ENCODE measurements at places on chromosomes 5 and 9.

- DNase-seq: no peak
These were observed 39.5 kb upstream of the GLRX start for GRCh38 chr5:95861864-95862561.

GRCh38 chr5:1182633-1183423, 18.6 kb upstream of the SLC6A19 start:
- DNase-seq: no peak

DNA sequence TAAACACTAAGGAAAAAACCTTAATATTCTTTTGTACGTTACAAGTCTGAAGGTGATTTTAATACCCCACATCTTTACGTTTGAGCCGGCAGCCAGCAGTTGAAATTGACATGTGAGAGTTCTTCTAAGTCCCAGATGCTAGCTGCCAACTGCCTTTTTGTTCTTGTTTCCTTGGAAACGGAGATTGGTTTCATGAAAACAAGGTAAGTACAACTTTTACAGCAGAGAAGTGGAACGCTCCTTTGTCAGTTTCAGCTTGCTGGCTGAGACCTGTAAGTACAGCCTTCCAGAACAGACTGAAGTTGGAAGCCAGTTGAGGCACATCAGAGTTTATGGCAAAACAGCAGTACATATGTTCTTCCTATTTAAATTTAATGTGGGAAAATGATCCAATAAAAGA, 1018.4 kb upstream of the ARRDC3 start:
- no peak for DNase-seq

DNA sequence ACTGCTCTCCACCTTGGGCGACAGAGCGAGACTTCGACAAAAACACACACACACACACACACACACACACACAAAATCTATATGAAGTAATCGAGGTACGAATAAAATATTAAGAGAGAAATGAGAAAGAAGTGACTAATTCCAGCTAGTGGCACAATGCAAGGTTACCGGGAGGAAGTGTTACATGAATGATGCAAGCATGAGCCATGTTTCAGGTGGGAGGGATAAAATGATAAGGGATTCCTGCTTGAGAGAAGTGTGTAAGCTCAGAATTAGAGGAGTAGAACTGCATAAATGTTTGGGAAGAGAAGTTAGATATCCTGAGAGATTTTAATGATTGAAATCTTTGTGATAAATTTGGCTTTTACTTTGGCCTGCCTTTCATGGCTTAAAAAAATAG, 18.8 kb downstream of the HAPLN1 start:
- DNase-seq: no peak

DNA sequence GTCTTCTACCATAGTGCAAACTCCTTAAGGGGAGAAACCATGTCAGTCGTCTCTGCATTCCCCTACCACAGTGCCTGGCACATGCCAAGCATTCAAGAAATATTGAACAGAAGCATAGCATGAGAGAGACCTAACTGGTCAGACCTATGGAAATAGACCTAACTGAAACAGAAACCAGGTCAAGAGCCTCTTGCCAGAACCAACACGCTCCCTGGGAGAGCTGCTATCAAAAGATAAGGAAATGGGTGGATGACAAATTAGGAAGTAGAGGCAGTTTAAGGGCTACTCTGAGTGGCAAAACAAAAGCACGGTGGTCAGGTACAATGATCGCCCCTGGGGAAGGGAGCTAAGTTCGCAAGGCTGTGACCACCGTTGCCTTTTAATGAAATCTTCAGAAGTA, 66.0 kb upstream of the SMIM15 start:
- no peak for DNase-seq

GRCh38 chr9:135448663-135449100, 30.9 kb upstream of the PPP1R26 start:
- no peak for DNase-seq

- no peak for DNase-seq
These were observed 337.8 kb downstream of the PTPRD start for GRCh38 chr9:10274988-10275387.

DNA sequence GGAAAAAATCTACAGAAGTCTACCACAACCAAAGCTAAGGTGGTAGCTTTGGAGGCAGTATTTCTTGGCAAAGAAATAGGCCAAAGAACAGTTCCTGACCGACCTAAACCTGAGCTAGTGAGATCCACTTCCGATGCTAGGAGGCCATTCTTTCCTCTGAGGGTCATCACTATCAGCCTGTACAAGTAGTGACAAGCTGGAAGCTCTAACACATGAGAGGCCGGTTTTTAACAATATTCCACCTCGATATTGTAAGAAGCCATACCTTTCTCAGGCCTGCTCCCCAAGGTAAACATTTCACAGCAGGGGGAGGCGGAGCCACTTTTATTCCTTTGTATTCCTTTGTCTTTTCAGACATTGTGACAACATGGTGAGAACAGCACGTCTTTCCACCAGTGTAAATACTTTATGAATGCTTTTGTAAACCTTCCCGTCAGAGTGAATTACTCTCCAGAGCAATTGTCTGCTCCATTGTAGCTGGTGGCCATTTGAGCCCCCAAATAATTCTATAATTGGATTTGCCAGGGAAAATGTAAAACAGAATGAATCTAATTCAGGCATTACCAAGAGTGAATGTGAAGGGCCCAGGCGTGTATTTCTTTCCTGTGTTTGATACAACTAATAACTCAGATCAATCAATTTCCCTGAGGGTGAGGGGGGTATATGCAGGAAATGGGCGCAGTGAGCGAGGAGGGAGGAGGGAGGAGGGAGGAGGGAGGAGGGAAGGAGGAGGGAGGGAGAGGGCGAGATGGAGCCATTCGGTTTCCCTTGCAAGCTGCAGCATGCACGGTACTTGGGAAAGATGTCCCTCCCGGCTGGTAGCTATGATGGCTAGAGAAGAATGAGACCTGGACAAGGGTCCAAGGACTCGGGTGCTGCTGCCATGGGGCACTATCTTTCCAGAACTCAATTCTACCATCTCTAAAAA, 166.6 kb downstream of the CDK5RAP2 start:
- DNase-seq: no peak

- DNase-seq: no peak
These were observed 85.2 kb upstream of the ADAMTS2 start for GRCh38 chr5:179430193-179431175.

- no peak for DNase-seq
These were observed 296.7 kb downstream of the CSNK1G3 start for GRCh38 chr5:123808461-123809380.

DNA sequence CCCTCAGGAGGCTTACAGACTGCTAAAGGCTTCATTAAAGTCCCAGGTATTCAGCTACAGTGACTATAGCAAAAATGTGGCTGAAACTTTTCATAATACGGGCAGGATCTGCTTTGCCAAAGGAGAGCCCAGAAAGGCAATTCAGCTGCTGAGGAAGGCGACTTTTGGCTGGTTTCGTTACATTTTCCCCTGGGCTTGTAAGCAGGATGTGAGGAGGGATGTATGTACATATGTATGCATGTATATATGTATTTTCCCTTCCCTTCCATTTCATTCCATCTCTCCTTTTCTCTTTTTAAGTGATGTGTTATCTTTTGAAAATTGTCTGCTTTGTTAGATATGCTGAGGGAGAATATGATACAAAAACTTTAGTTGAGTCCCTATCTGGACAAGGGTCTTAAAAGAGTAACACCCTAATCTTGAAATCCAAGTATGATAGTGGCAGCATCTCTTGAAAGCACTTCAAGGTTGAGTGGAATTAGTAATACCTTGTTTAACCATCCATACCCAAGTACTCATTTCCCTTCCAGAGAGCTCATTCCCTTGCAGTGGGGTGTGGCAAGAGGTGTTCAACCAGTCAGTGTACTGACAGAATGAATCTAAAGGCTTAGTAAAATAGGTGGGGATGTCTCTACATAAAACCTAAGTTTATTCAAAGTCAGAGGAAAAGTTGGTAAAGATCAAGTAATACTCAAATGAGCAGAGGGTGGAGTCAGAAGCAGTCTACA, 28.7 kb downstream of the RAD1 start:
- no peak for DNase-seq

DNA sequence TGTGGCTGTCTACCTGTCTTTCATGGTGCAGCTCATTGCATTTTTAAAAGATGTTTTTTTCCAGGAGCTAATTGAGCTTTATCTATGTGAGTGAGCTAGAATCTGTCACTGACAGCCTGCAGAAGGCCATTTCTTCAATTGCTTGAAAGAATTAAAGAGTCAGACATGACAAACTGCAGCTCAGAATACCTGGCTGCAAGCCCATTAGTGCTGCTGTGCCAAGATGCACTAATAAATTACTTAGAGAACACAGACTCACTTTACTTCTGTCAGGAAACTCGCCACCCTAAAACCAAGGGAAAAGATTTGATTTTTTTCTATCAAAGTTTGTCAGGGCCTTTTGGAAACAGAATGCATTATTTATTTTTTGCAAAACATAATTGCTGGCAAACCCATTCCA, 368.3 kb downstream of the CAAP1 start:
- no peak for DNase-seq

GRCh38 chr9:7607421-7607820, 192.2 kb downstream of the DMAC1 start:
- no peak for DNase-seq

- no peak for DNase-seq
These were observed 57.3 kb upstream of the CACNA1B start for GRCh38 chr9:137820161-137820855.

DNA sequence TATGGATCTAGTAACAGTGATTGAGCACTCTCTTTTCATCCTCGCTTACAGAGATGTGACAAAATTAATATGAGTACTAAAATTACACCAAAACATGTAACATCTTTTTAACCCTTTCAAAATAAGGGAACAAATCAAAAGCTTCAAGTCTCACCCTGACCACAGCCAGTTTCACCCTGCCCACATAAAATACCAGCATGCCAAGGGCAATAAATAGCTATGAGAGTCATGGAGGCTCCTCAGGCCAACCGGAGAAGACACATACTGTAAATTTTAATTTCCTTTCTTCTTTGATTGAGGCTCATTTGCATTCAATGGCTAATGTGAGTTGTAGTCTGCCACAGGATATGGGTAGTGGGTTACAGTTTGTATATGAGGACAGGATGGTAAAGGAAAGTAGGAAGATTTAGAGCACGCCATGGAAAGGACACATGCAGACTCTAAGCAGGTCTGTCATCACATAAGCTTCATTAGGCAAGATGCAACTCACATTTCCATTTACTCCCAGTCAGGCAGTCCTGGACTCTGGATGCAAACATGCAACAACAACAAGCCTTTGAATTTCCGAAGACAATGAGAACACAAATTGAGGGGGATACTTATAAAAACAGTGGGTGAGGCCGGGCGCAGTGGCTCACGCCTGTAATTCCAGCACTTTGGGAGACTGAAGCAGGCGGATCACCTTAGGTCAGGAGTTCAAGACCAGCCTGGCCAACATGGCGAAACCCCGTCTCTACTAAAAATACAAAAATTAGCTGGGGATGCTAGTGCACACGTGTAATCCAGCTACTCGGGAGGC, 11.3 kb downstream of the IL4 start:
- no peak for DNase-seq

- no peak for DNase-seq
These were observed 739.8 kb upstream of the PTPRD start for GRCh38 chr9:11352612-11353011.

- no peak for DNase-seq
These were observed 178.9 kb upstream of the TUSC1 start for GRCh38 chr9:25857147-25857546.

- DNase-seq: no peak
These were observed 16.1 kb upstream of the ZNF462 start for GRCh38 chr9:106846857-106847256.

All from NCI-H187 treated with DMSO at 0.1 percent for 48 hours (cell line).